ENCODE measurements at places on chromosomes 12 and 14.

GRCh38 chr12:116520225-116520760, 38.9 kb upstream of the MAP1LC3B2 start:
- DNase-seq, result no peak

DNA sequence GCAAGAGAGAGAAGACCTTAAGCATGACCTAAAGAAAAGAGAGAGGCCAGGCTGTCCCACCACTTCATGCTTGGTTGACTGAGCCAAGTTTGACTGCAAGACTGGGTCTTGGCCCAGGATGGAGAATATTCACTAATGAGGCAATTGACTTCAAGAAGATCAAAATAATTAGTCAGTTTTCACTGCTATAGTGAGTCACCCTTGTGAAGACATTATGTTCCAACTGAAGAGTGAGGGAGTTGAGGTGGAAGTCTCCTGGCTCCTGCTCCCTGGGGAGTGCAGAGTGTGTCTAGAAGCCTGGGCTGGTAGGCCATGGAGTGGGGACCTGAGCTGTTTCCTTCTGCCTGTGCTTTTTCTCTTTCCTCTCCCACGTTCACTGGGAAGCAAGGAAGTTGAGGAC, 117.6 kb downstream of the CACNA1C start:
- DNase-seq, result peak; percentile 59

DNA sequence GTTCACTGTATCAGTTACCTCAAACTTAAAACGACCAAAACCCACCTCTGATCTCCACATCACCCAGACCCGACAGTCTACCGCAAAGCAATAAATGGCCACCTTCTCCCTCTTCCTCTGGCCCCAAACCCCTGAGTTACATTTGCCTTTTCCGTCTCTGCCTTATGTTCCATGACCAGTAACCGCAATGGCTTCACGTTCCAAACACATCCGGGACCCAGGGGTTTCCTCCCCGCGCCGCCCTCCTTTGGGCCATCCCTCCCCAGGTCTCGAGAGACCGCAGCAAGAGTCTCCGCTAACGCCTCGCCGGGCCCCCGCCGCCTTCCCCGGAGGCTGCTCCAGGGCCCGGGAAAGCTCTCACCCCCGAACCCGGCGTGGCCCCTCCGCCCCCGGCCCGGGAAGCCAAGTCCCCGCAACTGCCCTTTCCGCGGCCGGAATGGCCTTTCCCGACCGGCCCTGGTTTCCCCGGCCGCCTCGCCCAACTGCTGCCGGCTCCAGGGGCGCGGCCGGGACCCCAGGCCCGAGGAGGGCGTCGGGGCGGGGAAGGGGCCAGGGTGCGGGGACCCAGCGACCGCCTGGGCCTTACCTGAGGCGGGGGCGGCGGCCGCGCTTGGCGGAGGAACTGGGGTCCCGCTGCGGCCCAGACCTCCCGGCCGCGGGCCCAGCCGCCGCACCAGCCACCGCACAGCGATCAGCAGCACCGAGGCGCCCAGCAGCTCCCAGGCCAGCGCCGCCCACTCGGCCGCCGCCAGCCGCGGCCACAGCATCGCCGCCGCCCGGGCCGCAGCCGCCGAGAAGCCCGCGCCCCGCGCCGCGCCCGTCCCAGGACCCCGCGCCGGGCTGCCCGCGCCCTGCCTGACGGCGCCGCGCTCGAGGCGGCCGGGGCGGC, at the start of gene ANKLE2:
TSS of gene ANKLE2 (minus strand) at position 801 of the 889 bp plus-strand sequence. CDS start at position 767, 34 bp downstream.
- peak; percentile 80 for DNase-seq

- DNase-seq, result no peak
These were observed 152.9 kb upstream of the SEL1L start for GRCh38 chr14:81686512-81686911.

DNA sequence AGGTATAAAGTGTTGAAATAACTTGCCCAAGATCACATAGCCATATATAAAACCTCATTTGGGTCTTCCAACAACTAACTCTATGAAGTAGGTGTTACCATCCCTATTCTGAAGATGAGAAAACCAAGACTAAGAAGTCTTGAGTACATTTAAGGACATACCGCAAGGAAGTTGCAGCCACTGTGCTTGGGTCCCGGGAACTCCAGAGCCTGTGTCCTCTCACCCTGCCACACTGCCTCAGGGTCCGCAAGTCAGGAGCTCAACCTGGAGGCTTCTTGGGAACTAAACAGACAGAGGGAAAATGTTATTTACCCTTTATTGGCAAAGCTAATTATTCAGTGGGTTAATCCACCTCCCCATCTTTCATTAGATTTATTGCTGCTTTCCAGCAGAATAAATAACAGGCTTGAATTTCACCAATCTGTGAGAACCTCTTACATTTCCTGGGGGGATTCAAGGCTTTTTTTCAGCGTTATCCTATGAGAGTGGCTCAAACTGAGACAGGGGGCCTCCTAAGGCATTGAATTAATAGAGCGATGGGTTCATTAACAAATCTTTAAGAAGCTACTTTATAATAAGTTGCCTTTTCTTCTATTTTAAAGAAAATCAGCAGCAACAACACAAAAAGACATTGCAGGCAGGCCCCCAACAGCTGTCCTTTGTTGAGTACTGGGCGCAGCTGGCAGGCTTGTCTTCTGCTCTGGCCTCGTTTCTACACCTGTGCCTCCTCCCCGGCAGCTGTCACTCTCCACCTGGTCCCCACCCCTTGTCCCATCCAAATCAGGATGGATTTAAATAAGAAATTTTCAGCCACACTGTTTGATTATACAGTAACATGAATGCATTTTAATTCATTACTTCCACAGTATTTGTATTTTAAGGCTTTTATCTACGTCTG, 25.3 kb downstream of the PHLDA1 start:
- no peak for DNase-seq

DNA sequence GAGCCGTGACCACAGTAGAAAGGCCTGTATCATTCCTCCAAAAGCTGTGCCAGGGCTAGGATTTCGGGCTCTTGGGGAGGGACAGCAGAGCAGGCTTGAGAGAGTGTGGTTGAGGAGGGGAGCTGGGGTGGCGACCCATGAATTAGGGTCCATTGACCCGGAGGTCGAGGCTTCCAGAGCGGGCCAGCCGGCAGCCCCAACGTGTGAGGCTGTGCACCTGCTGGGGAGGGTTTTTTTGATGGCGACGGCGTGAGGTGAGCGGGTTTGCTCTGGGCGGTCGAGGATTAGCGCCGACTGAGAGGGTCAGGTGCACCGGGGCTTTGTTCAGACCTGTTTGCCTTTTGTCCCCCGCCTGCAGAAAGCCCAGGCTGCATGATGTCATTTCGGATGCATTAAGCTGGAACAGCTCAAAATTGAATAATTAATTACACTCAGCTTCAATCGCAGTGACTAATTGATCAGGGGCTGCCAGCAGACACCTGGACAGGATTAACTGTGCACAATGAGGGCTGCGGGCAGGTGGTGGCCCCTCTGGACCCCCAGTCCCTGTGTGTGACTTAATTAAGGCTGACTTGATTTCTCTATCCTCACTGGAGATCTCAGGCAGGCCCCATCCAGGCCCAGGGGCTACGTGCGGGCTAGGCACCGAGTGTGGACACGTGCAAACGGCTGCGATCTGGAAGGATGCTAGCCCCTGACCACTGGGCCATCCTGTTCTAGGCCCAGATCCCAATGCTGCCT, 42.1 kb upstream of the MEG3 start:
- no peak for DNase-seq

DNA sequence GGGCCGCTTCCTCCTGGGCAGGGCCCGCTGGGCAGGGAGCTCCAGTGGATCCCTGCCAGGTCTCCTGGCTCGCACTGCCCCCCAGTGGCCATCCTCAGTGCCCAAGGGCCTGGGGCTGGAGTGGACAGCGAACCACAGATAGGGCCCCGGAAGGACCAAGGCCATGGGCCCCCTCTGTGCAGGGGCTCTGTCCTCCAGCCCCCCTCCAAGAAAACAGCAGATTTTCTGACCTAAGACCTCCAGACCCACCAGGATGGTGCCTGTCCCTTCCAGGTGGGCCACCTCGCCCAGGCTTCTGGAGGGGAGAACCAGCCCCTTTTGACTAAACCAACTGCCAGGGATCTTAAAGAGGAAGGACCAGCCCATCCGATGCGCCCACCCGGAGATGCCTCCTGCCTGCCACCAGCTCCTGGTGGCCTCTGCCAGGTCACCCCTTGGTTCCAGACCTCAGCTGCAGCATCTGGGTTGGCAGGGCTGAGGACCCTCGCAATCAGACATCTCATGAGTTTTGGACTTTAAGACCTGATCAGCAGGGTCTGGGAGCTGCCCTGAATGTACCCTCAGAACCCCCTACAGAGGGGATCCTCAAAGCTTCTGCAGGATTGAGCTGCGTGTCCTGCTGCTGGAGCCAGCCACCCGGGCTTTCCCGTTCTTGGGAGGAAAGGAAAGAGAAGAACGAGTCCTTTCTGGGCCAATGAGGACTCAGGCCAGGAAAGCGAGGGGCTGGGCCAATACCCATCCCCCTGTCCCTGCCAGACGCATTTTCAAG, 325.8 kb upstream of the DIO3 start:
- DNase-seq, result peak; percentile 38

DNA sequence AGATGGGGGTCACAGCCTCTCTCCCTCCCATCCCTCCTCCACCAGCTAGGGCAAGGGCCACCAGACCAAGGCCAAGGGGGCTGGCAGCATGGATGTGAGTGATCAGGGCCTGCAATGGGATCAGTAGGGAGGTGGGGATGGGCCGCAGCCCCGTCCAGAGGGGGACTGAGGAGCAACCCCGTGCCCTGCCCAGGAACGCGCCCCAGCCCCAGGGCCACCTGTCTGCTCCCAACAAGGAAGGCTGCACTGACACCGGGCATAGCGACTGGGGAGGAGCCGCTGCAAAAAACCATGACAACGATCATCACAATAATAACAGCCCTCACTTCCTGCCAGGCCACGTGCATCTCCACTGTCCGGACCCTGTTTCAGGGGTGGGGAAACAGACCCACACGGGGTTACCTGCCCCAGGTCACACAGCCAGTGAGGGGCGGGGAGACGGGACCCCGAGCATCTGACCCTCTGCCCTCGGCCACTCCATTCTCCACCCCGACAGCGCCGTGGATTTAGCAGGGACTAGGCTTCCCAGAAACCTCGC, 24.3 kb downstream of the NCOR2 start:
- peak; percentile 63 for DNase-seq

- DNase-seq, result no peak
These were observed 64.9 kb upstream of the GALNT9 start for GRCh38 chr12:132393991-132394949.

GRCh38 chr12:88419794-88420193, 160.5 kb downstream of the KITLG start:
- DNase-seq, result peak; percentile 67

DNA sequence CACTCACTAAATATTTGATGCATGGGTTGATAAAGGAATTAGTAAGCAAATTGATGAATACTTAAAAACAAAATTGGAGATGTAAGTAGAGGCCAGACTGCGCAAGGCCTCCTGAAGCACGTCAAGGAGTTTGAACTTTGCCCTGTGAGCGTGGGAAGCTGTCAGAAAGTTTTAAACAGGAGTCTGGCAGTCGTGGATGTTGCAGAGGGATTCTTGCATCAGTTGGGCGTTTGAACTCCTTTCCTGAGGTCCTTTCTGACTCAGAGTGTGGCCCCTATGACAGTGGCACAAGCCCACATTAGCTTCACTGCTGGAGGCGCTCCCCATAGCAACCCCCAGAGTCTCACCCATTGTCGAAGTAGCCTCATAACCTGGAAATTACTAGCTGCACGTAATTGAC, 17.9 kb upstream of the IL22 start:
- peak; percentile 57 for DNase-seq

GRCh38 chr14:23076785-23077408, 18.0 kb downstream of the ACIN1 start:
- DNase-seq, result peak; percentile 33

DNA sequence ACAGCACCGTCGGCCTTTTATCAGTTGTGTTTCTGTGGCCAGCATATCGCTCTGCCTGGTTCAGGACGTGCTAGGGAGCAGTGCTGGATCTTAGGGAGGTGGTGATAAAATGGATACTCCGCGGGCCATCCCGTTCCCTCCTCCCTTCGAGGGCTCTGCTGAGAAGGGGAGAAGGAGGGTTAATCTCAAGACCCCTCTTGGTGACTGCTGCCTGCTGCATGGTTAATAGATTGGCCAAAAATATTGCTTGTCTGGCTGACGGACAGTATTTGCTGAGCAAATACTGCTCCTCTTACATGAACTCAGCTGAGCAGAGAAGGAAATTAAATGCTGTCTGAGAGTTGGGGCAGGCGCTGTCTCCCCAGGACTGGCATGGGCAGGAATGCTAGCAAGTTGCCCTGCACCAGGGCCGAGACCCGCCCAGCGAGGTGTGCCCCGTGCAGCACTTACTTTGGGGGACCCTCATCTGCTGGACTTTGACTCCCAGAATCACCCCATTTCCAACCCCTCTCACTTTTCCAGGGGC, 1.2 kb downstream of the FBRSL1 start:
- DNase-seq, result no peak

DNA sequence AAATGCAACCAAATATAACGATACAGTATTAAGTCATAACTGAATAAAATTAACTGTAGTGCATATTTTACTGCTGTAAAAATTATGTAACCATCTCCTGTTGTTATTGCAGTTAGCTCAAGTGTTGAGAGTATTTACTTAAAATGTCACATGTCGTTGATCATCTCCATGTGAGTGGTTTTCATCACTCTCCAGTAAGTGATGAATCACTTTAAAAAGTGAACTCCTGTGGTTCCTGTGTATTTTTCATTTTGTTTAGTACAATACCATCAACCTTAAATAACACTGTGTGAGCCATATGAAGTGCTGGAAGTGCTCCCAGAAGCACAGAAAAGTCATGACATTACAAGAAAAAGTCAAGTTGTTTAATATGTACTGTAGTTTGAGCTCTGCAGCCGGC, 104.7 kb upstream of the SLCO1B1 start:
- DNase-seq, result no peak

- no peak for DNase-seq
These were observed 32.7 kb downstream of the NOPCHAP1 start for GRCh38 chr12:105018776-105019175.

GRCh38 chr14:100471441-100472093, 115.7 kb downstream of the BEGAIN start:
- no peak for DNase-seq

DNA sequence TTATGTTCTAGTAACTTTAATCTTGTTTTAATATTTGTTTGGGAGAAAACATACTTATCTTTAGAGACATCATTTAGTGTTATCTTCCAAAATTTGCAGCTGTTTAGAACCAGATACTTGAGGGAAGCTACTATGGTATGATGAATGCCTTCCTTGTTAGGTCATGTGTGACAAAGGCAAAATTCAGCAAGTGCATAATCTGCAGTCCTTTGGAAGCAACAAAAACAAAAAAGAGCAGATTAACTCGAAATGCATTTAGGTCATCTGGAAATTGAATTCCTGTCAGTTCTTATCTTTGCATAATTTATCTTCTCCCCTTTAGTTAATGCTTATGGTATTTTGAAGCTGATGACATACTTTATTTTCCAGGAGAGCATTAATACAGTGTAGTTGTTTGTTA, 3.5 kb downstream of the FBXO34 start:
- peak; percentile 47 for DNase-seq

DNA sequence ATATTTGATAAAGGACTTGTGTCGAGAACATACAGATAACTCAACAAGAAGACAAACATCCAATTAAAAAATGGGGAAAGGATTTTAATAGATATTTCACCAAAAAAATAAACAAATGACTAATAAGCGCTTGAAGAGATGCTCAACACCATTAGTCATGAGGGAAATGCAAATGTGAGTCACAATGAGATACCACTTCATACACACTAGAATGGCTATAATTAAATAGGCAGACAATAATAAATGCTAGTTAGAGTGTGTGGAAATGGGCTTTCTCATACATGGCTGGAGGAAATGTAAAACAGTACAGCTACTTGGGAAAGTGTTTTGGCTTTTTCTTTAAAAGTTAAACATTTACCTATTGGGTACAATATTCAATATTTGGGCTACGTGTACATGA, 34.8 kb downstream of the DLK1 start:
- peak; percentile 89 for DNase-seq

- DNase-seq, result no peak
These were observed 41.0 kb upstream of the PTGR2 start for GRCh38 chr14:73810478-73811163.

- DNase-seq, result peak; percentile 50
These were observed 14.7 kb downstream of the ITGA5 start for GRCh38 chr12:54404061-54405004.
